ENCODE measurements at places on chromosomes 13 and 19.

- no peak for DNase-seq
These were observed 6.5 kb upstream of the ERVV-1 start for GRCh38 chr19:53007200-53007599.

GRCh38 chr13:28494778-28495537, at the start of gene FLT1:
Gene FLT1 (minus strand): TSS chr13:28495128. CDS start chr13:28494843, 285 bp downstream.
- DNase-seq, result no peak

DNA sequence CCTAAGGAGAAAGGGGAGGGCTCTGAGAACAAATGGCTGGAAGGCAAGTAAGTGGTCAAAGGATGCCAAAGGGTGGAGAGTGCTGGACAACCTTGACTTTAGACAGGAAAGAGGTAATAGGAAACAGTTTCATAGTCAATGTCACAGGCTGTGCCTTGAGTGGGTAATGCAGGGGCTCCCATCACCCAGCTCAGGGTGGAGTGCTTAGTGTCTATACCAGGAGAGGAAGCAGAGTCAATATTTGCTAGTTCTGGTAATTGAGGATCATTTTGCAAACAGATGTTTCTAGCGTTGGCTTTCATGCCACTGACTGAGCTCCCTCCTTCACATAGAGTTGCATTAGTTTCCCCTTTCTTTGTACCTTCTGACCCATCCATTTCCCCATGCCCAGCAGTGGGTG, 64.6 kb upstream of the KL start:
- no peak for DNase-seq

GRCh38 chr13:113874177-113874576, 10.3 kb upstream of the GAS6 start:
- DNase-seq, result no peak

DNA sequence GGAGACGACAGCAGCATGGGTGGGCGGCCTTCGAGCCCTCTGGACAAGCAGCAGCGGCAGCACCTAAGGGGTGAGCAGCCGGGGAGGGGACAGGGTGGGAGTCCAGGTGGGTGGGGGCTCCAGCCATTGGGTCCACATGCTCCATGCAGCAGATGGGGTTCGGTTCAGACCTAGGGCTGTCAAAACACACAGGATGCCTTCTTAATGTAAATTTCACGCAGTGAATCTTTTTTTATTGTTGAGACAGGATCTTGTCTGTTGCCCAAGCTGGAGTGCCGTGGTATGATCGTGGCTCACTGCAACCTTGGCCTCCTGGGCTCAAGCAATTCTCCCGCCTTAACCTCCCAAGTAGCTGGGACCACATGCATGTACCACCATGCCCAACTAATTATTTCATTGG, 15.9 kb downstream of the PGLS start:
- DNase-seq, result no peak

DNA sequence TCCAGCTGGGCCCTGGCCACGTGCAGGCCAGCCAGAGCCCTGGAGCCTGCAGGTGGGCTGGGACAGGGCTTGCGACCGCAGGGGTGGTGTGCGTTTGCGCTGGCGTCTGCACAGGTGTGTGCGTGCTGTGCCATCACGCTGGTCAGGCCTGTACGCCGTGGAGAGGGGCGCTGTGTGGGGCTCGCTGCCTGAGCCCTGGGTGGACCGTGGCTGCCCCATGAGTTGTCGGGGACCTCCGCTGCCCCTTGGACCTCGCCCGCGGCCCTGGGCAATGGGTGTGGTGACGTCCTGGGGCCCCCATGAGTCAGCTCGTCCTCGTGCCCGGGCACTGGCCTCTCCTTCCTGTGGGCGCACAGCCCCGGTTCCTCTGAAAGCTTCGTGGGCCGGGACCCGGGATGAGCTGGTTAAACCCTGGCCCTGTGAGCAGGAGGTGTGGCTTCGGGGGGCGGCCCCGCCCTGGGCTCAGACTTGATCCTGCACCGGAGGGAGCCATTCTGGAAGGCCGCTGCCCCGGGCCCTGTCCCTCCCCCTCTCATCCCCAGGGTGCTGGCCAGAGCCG, 6.8 kb downstream of the CSNK1G2 start:
- DNase-seq, result no peak

DNA sequence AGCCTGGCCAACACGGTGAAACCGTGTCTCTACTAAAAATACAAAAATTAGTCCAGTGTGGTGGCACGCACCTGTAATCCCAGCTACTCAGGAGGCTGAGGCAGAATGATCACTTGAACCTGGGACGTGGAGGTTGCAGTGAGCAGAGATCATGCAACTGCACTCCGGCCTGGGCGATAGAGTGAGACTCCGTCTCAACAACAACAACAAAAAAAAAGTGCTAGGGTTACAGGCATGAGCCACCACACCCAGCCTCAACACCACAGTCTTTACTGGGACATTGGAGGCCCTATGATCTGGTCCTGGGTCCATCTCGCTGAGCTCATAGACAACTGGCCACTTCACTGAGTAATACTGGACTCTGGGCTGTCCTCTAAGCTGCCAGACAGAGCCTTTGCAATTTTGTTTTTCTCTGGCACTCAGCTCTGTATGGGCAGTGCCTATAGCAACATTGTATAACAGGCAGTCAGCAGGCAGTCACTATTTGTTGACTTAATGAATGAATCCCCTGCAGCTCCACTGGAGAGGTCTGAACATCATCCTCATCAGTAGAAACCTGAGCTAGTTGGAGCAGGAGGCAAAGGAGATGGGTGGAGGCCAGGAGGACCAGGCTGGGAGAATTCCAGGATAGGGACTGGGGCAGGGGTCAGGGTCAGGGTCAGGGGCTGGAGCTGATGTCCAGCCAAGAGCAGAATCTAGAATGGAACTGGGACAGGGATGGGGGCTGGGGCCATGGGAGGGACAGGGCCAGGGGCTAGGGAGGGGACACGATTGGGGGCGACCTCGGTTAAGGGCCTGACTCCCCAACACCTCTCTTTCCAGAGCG, 8.1 kb downstream of the BLOC1S3 start:
- no peak for DNase-seq

- DNase-seq, result no peak
These were observed 814 bp downstream of the ZNF480 start for GRCh38 chr19:52297601-52298364.

- DNase-seq, result no peak
These were observed 15.4 kb upstream of the PRR19 start for GRCh38 chr19:42286349-42287016.

DNA sequence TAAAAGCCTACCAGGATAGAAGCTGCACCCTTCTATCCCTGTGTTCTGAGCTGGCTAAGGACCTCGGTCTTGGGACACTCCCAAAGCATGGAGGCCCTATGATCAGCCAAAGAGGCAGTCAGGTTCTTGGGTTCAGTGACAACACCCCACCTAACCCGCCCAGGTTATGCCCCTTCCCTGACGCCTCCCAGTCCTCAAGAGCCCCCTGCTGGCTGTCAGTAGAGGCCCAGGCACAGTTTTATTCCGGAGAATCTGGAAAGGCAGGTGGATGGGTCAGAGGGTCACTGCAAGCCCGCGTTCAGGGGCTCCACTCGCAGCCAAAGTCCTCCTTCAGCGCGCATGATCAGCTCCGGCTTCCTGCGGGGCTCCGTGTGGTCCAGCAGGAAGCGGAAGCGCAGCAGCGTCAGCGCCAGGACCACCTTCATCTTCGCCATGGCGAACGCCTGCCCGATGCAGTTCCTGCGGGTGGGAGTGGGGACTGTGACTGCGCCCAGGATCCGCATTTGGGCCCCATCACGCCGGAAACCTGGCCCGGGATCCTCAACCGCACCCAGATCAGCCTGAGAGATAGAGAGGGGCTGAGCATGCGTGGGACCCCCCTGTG, 22.3 kb downstream of the OR10H3 start:
- no peak for DNase-seq

DNA sequence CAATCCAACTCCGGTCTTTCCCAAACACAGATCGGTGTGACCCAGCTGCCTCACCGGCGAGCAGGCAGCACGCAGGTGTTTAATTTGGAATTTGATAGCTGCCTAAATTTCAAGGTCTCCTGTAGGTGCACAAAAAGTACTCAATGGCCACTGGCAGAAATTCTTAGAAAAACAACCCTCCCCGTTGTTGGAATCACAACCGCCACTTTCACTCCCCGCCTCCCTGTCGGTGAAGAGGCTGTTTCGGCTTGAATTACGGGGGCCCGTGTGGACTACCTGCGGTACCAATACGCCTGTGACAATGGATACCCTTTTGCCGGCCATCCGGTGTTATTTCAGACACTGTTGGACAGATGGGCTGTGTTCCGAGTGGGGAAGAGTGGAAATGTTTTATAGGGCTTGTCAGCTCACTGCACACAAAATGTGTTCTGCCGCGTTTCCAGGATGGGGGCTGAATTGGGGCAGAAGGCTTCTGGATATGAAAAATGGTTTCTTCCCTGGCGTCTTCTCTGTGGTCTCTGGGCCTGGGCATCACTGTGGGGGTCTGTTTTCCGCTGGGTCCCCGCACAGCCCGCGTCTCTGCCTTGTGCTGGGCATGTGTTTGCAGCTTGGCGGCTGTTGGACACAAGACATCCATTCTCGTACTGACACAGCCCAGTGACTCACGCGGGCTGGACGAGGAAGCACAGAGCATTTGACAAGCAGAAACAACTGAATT, 45.4 kb downstream of the ZIC5 start:
- DNase-seq, result no peak

- DNase-seq, result no peak
These were observed 18.9 kb downstream of the ESD start for GRCh38 chr13:46778095-46778494.

DNA sequence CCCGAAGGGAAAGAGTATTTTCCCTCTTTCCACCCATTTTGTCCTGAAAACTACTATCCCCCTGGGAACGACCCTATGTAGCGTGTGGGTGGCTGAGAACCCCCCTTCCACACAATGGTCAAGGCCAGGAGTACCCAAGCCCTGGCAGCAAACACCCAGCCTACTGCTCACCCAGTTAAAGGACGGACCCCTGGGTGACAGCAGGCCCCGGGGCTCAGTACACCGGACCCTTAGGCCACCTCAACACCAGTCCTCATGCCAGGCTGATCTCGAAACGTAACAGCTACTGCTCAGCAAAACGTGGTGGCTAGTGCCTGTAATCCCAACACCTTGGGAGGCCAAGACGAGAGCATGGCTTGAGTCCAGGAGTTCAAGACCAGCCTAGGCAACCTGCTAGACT, 1.4 kb downstream of the ANKRD27 start:
- no peak for DNase-seq
